ENCODE measurements at places on chromosomes 3 and 15.
A peak's percentile ranks its signal among the peaks of the same experiment; 100 is the strongest.

DNA sequence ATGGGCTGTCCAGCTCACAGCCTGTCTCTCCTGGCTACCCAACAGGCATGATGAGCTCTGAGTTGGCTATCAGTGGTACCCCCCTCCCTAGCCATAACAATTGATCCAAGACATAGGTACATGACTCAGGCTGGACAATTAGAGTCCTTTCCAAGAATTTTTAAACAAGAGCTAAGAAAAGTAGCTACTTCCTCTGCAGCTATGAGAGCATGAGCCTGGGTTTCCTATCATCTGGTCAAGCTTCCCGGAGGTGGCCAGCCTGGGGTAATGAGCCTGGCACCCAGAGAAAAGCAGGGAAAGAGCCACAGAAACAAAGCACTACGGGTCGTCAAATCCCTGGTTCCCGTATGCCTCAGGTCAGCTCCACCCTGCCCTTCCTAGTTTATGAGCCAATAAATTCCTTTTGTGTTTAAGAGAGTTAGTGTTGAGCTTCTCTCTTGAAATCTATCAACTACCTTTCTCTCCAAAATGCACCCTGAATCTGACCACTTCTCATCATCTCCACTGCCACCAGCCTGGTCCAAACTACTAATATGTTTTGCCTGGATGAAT, 2.3 kb upstream of the SLC51B start:
- H3K4me3 ChIP-seq = no peak overlapping the region
- no peaks in the 10 kb centered on the region for H3K27me3 ChIP-seq
- DNase-seq = no peak
- H3K36me3 ChIP-seq = peaks cover 1% of the 10 kb centered on the region

- H3K27ac ChIP-seq = no peak overlapping the region
- H3K4me1 ChIP-seq = no peaks in the 10 kb centered on the region
- no peak overlapping the region for H3K4me3 ChIP-seq
- no peaks in the 10 kb centered on the region for H3K36me3 ChIP-seq
Measured at GRCh38 chr3:102885289-102885688, 450.5 kb downstream of the ZPLD1 start.

DNA sequence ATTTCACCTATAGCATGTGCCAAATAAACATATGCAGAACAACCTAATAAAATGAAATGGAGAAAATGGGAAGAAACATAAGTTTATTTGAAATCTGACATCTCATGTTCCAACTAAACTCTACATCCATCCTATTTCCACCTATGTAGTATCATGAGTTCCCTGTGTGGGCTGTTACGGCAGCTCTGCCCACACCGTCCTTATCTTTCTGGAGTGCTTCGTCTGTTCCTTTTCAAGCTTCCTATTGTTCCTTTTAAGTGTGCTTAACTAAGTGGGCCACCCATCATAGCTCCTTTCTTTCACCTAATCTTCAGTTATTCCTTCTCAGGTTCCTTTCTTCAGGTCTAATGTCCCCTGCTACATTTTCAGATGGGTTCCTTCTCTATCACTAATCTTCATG, 17.3 kb downstream of the RYR3 start:
- no peaks in the 10 kb centered on the region for H3K4me1 ChIP-seq
- no peaks in the 10 kb centered on the region for H3K27me3 ChIP-seq
- H3K27ac ChIP-seq = no peak overlapping the region
- DNase-seq = no peak
- no peak overlapping the region for H3K4me3 ChIP-seq

- H3K4me3 ChIP-seq = no peak overlapping the region
- no peaks in the 10 kb centered on the region for H3K4me1 ChIP-seq
- no peak overlapping the region for H3K27ac ChIP-seq
- no peaks in the 10 kb centered on the region for H3K36me3 ChIP-seq
- peaks cover 3% of the 10 kb centered on the region for H3K27me3 ChIP-seq
Measured at GRCh38 chr3:128709506-128710210, 16.3 kb upstream of the RAB7A start.

GRCh38 chr3:65938676-65939075, 100.0 kb downstream of the MAGI1 start:
- DNase-seq = no peak
- no peak overlapping the region for H3K27ac ChIP-seq
- H3K4me3 ChIP-seq = no peak overlapping the region
- peaks cover 2% of the 10 kb centered on the region for H3K4me1 ChIP-seq
- H3K27me3 ChIP-seq = no peaks in the 10 kb centered on the region

DNA sequence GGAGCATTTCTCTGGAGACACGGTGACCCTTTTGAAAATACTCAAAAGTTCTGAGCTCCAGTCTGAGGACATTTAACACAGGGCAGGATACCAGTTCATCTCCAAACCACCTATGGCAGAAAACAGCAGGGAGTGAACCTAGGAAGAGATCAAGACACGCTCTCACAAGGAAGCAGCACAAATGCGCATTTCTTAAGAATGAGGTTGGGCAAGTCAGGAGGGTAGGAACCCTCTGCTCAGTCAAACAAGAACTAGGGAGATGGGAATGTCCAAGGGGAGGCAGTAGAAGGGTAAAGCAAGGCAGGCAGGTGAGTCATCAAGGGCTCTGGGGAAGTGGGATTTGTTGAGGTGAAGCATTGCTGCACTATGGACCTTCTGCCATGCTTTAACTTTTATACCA, 60.3 kb upstream of the PSMD6 start:
- H3K4me3 ChIP-seq = no peak overlapping the region
- no peaks in the 10 kb centered on the region for H3K4me1 ChIP-seq
- H3K36me3 ChIP-seq = no peaks in the 10 kb centered on the region
- DNase-seq = no peak

- no peak for DNase-seq
- H3K4me3 ChIP-seq = no peak overlapping the region
- H3K27me3 ChIP-seq = no peaks in the 10 kb centered on the region
- no peaks in the 10 kb centered on the region for H3K4me1 ChIP-seq
Measured at GRCh38 chr3:26307787-26308186, 314.8 kb upstream of the LRRC3B start.

DNA sequence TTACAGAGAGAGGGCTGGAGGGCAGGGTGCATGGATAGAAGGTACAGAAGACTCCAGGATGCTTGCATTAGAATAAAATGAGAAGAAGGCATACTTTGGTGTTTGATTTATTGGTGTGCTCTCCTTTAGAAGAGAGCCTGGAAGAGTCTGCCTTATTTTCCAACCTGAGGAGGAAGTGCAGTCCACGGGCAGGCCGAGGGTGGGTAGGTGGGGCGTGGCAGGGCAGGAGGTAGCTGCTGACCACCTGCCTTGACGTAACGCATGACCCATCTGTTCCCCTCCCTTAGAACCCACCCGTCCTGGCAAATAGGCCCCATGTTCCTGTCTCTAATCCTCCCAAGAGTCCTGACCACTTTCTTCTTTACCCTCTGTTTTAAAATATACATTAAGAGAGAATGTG, 222.3 kb upstream of the LYSMD4 start:
- no peak overlapping the region for H3K27ac ChIP-seq
- no peak for DNase-seq
- no peaks in the 10 kb centered on the region for H3K36me3 ChIP-seq
- H3K4me3 ChIP-seq = no peak overlapping the region

GRCh38 chr3:168878655-168879054, 782.9 kb upstream of the GOLIM4 start:
- H3K36me3 ChIP-seq = no peaks in the 10 kb centered on the region
- DNase-seq = no peak
- no peaks in the 10 kb centered on the region for H3K4me1 ChIP-seq
- H3K4me3 ChIP-seq = no peak overlapping the region
- no peaks in the 10 kb centered on the region for H3K27me3 ChIP-seq

DNA sequence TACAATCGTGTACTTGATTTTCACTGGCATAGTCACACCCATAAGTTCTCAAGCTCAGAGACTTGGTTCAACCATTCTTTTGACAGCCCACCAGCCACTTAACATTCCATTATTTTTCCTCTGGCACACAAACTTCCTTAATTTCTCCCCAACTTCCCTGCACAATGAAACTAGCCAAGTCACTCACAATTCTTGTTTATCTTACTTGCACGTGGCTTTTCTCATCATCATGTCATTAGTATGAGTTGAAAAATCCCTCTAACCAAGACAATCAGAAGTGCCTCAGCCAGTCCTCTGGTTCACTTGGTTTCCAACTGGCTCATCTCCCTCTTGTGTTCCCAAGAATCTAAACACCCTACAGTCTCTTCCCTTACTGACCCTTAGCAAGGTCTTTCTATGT, 110.5 kb upstream of the PTPRG start:
- no peak overlapping the region for H3K4me3 ChIP-seq
- no peaks in the 10 kb centered on the region for H3K27me3 ChIP-seq

- no peak for DNase-seq
- H3K27ac ChIP-seq = no peak overlapping the region
- no peaks in the 10 kb centered on the region for H3K27me3 ChIP-seq
- H3K4me1 ChIP-seq = no peaks in the 10 kb centered on the region
Measured at GRCh38 chr3:31237887-31238286, 294.8 kb upstream of the STT3B start.

GRCh38 chr15:68565726-68566125, 13.1 kb upstream of the CORO2B start:
- DNase-seq = no peak
- H3K36me3 ChIP-seq = no peaks in the 10 kb centered on the region
- H3K4me3 ChIP-seq = no peak overlapping the region
- H3K27ac ChIP-seq = no peak overlapping the region
- no peaks in the 10 kb centered on the region for H3K27me3 ChIP-seq

- H3K27me3 ChIP-seq = no peaks in the 10 kb centered on the region
- DNase-seq = no peak
- no peak overlapping the region for H3K27ac ChIP-seq
- H3K4me3 ChIP-seq = no peak overlapping the region
- H3K4me1 ChIP-seq = no peaks in the 10 kb centered on the region
Measured at GRCh38 chr3:196775938-196776337, 36.3 kb downstream of the PAK2 start.

DNA sequence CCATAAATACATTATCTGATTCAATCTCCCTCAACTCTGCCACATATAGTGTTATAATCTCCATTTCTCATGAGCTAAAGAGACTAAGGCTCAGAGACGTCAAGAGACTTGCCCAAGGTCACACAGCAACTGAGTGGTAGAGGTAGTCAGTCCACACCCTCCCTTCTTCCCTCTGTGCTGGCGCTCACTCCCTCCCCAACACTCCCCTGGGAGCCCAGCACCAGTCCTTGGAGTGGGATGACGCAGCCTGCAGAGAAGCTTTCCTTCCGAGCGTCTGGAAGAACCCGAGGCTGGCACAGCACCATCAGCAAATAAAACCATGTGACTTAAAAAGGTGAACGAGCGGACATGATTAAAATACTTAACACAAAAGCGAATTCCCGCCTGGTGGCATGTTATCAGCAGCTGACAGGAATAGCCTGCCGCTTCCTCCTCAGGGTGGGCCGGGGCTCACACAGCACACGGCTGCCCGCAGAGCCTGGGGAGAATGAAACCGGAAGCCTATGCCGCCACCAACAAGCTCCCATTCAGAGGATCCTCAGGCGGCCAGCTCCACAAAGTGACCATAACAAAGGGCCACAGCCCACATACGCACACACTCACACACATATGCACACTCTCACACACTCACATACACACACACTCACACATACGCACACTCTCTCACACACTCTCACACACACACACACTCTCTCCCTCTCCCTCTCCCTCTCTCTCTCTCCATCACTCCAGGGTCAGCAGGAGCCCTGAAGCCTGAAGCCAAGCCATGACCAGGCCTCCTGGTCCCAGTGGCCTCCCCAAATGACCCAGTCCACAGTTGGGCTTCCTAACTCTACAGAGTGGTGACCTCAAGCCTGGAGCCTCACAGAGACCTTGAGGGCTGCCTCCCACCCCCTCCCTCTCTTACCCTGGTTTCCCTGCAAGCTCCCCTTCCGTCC, 120.5 kb downstream of the XXYLT1 start:
- no peaks in the 10 kb centered on the region for H3K27me3 ChIP-seq
- peak; percentile 84 for DNase-seq
- H3K4me3 ChIP-seq = no peak overlapping the region
- H3K36me3 ChIP-seq = no peaks in the 10 kb centered on the region
- peak overlapping the region; percentile 53 for H3K27ac ChIP-seq

GRCh38 chr15:41790756-41791546, 16.7 kb downstream of the MAPKBP1 start:
- no peaks in the 10 kb centered on the region for H3K36me3 ChIP-seq
- H3K4me3 ChIP-seq = no peak overlapping the region
- H3K27ac ChIP-seq = peak overlapping the region; percentile 90
- peaks cover 9% of the 10 kb centered on the region for H3K4me1 ChIP-seq

GRCh38 chr3:27479806-27480543, 4.2 kb downstream of the SLC4A7 start:
- no peak for DNase-seq
- H3K27me3 ChIP-seq = no peaks in the 10 kb centered on the region
- H3K27ac ChIP-seq = no peak overlapping the region
- no peaks in the 10 kb centered on the region for H3K36me3 ChIP-seq
- H3K4me1 ChIP-seq = no peaks in the 10 kb centered on the region

- H3K4me1 ChIP-seq = no peaks in the 10 kb centered on the region
- no peaks in the 10 kb centered on the region for H3K27me3 ChIP-seq
- H3K4me3 ChIP-seq = peak overlapping the region; percentile 45
- H3K36me3 ChIP-seq = no peaks in the 10 kb centered on the region
- no peak for DNase-seq
Measured at GRCh38 chr15:98549003-98549402, 99.3 kb upstream of the IGF1R start.

DNA sequence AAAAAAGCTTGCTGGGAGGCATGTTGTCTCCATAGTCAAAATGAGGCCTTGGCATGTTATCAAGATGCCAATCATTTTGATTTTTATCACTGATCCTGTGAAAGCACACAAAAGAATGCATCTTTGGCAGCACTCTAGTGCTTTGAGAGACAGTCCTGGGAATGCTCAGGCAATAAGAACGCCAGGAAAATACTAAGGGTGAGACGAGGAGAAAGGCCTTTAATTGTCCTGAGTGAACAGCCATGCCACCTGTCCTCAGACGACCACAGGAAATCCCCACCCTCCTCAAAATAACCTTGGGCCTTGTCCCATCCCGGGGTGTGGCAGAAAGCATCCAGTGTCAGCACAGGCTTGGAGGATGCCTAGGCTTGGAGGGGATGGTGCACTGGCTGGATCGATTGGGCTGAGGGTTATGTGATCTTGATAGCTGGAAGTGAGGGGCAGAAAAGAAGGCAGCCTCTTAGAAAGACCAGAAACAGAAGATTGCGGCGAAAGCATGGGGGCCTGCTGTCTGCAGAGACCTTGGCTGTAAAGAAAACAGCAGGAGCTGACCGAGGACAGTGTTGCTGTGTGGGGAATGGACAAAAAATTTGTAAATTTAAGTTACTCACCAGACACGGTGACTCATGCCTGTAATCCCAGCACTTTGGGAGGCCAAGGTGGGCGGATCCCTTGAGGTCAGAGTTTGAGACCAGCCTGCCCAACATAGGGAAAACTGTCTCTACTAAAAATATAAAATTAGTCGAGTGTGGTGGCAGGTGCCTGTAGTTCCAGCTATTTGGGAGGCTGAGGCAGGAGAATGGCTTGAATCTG, 7.3 kb downstream of the TMEM158 start:
- no peaks in the 10 kb centered on the region for H3K4me1 ChIP-seq
- no peak for DNase-seq
- H3K27me3 ChIP-seq = no peaks in the 10 kb centered on the region
- no peak overlapping the region for H3K27ac ChIP-seq

DNA sequence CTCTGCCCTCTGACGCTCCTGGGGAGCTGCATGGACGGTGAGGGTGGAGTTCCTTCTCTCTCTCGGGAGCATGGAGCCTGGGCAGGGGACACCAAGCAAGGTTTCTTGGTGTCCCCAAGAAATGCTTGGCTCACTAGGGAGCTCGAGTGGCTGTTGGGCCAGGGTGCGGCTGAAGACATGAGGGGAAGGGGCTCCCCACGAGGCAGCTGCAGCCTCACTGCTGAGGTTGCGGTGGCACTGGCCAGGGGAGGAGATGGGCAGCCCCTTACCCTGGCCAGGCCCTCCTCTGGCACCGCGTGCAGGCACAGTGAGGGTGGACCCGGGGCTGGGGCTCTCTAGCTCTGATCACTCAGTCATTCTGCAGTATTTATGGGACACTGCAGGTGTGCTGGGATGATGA, 43.5 kb upstream of the SLC41A3 start:
- no peaks in the 10 kb centered on the region for H3K27me3 ChIP-seq
- DNase-seq = peak; percentile 31
- no peak overlapping the region for H3K27ac ChIP-seq
- no peaks in the 10 kb centered on the region for H3K4me1 ChIP-seq
